WTC11 (cell line): ENCODE measurements at places on chromosomes 13 and 19. TPM values are rescaled to one million over a fixed set of nuclear protein-coding genes. Genes with fewer than 3 reads are reported as not detected.

The NLRP7 gene
- total RNA-seq, result 4.1 to 6.8 TPM (median 5.0 TPM) in 3 replicates

The ZNF730 gene
- 32.2 to 38.0 TPM (median 32.6 TPM) in 3 replicates for total RNA-seq

DNA sequence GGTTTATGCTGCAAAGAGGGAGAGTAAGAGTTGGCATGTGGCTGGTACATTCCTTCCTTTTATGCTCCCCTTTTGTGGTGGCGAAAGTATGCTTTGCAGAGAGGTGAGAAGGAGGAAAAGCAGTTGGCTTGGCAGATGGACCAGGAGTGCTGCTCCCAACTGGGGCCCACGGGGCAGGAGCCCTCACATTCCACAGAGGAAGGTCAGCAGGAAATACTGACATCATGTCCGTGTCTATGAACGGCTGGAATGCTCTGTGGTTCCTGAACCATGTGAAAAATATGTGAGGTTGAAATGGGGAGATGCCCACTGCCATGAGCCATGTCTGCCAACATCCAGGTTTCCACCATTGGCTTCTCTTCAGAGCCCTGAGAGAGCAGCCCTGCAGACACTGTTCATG is 33.3 kb upstream of the GAS6 start:
- no peak for DNase-seq

GRCh38 chr19:55303477-55303876 is 19.7 kb downstream of the BRSK1 start:
- no peak for DNase-seq

DNA sequence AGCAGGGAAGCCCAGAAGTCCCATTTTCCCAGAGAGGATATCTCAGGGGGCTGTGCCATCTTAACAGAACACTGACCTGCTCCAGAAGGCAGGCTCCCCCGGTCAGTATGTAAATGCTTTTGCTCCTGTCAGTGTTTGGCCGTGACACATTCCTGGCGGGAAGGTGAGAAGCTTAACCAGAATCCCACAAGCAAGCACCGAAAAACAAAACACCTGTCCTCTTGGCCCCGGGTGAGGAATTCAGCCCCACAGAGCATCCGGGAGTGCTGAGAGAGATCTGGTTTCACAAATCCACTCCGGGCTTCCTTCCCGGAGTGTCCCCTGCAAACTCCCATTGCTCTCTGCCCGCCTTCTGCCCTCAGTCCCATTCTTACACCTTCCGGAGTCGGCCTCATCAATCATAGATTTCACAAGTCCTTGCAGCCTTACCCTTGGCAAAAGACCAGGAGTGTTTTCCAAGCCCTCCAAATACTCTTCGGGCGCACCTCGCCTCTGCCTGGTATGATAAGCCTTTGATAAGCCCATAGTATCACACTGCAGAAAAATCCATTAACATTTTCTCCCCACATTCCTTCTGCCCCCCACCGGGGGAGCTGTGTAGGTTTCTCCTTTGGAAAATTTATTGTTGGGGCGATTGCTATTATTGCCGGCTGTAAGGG is 12.2 kb downstream of the TPM4 start:
- no peak for DNase-seq

- peak; percentile 82 for DNase-seq
These were observed 194.5 kb downstream of the KATNAL1 start for GRCh38 chr13:30112602-30113435.

GRCh38 chr13:26707122-26708006 is 53.2 kb downstream of the GPR12 start:
- peak; percentile 71 for DNase-seq

- DNase-seq, result peak; percentile 61
These were observed 16.5 kb upstream of the RNF17 start for GRCh38 chr13:24747248-24748060.

- no peak for DNase-seq
These were observed 39.2 kb upstream of the CSNK1A1L start for GRCh38 chr13:37144661-37145060.

The ZNF560 gene
- total RNA-seq, result 4.4 to 5.8 TPM (median 4.9 TPM) in 3 replicates

DNA sequence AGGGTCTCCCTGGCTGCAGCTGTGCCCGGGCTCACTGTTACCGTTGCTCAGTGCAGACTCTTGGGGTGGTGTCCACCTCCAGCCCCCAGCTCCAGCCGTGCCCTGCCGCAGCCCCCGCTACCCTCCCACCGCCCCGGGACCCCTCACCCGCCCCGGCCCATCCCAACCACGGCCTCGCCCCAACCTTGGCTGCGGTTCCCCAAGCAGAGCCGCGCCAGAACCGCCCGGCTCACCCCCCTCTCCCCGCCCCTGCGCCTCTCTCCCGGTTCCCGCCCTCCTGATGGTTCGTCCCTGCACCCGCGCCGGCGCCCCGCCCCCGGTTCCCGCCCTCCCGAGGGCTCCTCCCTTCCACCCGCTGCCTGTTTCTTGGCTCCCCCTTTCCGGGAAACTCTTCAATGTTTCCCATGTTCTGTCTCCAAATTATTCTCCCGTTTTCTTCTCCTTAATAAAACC is 40.3 kb downstream of the ANKRD10 start:
- peak; percentile 90 for DNase-seq

- no peak for DNase-seq
These were observed 20.5 kb upstream of the F7 start for GRCh38 chr13:113084943-113085540.

DNA sequence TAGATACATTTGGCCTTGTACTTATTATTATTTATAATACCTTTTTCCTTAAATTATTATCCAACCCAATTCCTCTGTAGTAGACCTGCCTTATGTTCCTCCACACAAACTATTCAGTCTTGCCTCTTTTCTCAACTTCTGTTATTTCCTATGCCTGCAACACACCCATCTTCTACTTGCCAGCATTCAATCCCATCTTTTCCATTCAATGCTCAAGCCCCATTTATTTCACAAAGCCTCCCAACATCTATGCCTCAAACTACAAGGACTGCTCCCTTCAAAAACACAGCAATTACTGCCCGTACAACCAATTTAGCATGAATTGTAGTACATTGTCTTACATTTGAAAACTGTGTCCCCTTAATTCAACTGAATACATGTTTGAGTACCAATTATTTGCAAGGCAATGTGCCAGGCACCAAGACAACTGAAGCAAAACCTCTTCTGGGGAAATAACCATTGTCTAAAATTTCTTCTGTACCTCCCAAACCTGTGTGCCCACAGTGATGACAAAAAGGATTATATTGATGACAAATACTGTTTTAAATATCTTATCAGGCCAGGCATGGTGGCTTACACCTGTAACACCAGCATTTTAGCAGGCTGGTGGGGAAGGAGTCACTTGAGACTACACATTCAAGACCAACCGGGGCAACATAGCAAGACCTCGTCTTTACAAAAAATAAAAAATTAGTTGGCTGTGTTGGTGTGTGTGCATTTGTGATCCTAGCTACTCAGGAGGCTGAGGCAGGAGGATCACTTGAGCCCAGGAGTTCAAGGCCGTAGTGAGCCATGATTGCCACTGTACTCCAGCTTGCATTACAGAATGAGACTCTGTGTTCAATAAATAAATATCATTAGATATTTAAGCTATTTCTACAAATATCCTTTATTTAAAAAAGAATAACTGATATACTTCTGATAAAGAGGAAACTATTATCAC is 35.1 kb downstream of the ELF1 start:
- no peak for DNase-seq
